ENCODE measurements at places on chromosomes 6 and 20.
A peak's percentile ranks its signal among the peaks of the same experiment; 100 is the strongest.

GRCh38 chr6:54737247-54737646 lies 109.3 kb upstream of the FAM83B start:
- no peak for DNase-seq

DNA sequence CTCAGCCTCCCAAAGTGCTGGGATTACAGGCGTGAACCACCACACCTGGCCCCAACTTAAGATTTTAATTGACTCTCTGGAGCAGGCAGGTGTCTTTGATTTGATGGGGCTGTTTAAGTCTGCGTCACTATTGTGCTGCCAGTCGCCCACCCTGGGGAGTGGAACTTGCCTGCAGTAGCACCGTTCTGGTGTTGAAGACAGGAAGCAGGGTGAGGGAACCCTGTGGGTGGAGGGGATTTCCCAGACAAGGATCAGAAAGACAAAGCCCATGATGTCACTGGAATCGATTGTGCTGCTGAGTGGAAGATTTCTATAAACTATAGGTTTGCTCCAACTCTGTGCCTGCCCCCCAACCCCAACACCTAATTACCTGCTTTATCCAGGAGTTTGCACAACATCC lies 11.0 kb downstream of the ALDH8A1 start:
- no peak for DNase-seq

- peak; percentile 58 for DNase-seq
Measured at GRCh38 chr6:170018936-170019817, 267.8 kb downstream of the ERMARD start.

- no peak for DNase-seq
Measured at GRCh38 chr6:191487-192312, 100.6 kb upstream of the DUSP22 start.

DNA sequence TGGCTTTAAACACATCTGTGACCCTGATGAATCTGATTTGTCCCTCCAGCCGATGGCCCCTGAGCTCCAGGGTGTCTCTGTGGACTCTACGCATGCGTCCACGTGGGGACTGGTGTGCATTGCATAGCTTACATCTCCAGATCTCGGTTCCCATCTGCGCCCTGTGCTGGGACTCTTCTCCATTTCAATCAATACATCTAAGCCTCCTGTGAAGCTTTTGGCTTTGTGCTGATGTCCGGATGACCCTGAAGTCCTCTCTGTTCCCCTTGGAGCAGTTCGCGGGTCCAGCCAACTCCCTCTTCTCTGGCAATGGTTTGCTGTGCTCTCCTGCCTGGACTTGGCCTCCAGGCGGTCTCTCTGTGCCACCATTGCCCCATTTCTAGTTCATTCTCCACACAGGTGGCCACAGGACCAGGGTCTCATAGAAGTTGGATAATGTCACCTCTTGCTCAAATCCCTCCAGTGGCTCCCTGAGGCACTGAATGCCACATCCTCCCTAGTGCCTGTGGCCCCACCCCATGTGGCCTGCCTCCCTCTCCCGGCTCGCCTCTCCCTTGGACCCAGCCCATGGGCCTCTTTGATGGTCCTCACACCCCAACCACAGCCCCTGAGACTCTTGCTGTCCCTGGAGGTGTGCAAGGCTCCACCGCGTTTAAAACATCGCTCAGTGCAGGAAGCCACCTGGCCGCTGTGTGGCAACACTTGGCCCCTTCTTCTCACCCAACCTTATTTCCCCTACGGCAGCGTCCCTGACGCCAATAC lies 155.4 kb downstream of the SYCP2 start:
- DNase-seq = no peak

- no peak for DNase-seq
Measured at GRCh38 chr6:80227545-80228105, 121.2 kb downstream of the BCKDHB start.

GRCh38 chr20:43375591-43375990 lies 82.1 kb upstream of the SRSF6 start:
- DNase-seq = no peak

DNA sequence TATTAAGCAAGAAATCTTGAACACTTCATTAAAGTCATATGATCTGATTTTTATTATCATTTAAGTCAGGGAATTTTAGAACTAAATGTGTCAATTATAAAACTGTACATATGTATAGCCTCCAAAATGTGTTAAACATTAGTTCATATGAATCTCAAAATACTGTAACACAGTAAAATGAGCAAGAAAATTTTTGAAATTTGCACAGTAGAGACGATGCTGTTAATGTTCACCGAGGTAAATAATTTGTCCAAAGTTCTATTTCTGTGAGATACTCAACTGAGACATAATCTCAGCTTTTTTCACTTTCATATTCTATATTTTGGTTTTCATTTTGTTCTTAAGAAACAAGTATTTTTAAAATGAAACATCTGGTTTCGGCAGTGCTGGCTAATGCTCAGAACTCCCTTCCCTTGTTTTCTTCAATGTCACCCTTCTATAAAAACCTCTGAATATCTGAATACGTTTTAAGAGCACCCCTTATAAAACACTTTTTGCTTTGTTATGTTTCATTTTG lies 353.1 kb downstream of the LAMA2 start:
- DNase-seq = no peak

DNA sequence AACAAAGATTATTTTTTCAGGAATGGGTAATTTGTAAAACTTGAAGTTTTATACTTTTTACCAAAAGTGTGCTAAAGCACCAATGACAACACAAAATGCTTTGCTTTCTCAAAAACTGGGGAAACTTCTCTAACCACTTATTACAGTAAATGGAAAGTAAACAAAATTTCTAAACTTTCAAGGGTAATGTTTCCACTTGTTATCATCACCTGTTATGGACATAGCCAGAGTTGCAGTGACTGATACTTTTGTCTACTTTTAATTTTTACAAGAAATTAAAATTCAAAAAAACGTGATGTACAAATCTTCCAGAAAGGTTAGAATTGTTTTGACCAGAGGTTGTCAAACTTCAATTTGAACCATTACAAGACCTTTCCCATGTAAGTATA lies 99.9 kb downstream of the JAG1 start:
- DNase-seq = no peak

- no peak for DNase-seq
Measured at GRCh38 chr6:123529843-123530242, 106.9 kb downstream of the TRDN start.

DNA sequence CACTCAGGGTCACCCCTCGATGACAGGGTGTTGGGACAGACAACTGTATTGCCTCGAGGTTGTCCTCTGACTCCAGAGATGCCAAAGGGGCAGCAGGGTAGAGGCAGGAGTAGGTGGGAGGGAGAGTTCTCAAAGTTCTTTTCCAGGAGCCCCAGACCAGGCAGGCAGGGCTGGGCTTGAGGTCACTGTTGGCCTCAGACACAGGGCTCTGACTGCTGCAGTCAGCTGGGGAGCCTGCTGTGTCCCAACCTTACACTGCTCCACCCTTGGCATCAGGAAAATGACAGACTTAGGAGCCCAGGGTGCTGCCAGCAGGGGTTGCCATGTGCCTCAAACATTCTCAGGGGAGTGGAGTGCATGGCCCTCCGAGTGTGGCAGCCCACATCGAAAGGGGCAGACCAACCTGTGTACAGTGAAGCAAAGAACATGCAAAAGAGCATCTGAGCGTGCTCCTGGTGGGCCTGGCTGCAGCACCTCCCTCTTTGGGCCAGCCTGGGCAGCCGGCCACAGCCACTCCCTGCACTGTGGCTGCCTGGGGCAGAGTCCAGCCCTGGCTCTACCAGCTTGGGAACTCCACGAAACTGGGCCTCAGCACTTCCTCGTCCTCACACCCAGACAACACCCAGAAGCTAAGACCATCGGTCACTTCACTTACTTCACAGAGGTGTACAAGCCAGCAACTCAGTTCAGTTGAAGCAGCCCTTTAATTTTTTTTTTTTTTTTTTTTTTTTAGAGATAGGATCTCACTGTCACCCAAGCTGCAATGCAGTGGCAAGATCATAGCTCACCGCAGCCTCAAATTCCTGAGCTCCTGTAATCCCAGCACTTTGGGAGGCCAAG lies 24.0 kb downstream of the C6orf132 start:
- peak; percentile 49 for DNase-seq

DNA sequence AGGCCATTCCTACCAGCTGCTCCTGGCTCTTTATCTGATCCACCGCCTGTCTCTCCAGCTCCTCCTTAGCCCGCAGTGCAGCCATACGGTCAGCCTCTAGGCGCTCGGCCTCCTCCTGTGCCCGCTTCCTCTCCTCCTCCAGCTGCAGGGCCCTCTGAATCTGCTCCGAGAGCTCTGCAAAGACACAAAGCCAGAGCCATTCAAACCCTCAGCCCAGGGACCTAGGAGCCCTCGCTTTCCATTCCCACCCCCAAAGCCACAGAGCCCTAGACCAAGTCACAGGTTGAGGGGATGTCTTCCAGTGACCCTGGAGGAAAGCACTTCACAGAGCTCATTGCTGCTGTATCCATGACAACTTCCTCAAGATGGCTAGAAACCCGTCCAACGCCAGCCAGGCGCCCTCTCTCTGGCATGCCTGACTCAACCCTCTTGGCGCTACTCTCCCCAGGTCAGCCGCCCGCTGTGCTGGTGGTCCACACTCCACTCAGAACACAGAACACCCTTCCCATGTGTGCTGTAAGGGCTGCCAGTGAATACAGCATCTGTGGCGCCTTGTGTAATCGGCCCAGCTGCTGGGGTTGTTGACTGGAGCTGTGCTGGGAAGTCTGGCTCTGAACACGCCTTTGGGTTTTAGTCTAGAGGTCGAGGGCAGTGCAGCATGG lies 49.3 kb downstream of the EZR start:
- peak; percentile 78 for DNase-seq

- DNase-seq = no peak
Measured at GRCh38 chr6:147190556-147190955, 13.7 kb upstream of the STXBP5 start.

- no peak for DNase-seq
Measured at GRCh38 chr20:43942667-43943285, 28.1 kb downstream of the TOX2 start.

DNA sequence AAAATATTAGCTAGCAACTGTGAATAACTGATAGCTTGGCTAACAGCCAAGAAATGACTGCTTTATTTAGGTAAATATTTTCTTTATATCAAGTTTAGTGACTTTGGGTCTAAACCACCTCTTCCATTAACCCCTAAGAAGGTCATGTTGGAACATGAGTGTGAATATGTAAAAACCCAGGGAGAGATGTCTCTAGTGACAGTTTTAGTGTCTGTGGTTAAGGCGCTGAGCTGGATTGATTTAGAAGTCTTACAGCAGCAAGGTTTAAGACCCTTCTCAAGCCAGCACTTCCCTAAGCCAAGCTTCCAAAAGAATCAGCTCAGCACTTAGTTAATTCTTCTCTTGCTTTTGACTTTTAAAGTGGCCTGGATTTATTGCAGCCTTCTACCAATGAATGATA lies 11.4 kb upstream of the SIRT5 start:
- DNase-seq = no peak

GRCh38 chr6:164911873-164912580 lies 397.4 kb downstream of the C6orf118 start:
- no peak for DNase-seq

- DNase-seq = no peak
Measured at GRCh38 chr6:104599821-104600638, 259.7 kb downstream of the HACE1 start.

DNA sequence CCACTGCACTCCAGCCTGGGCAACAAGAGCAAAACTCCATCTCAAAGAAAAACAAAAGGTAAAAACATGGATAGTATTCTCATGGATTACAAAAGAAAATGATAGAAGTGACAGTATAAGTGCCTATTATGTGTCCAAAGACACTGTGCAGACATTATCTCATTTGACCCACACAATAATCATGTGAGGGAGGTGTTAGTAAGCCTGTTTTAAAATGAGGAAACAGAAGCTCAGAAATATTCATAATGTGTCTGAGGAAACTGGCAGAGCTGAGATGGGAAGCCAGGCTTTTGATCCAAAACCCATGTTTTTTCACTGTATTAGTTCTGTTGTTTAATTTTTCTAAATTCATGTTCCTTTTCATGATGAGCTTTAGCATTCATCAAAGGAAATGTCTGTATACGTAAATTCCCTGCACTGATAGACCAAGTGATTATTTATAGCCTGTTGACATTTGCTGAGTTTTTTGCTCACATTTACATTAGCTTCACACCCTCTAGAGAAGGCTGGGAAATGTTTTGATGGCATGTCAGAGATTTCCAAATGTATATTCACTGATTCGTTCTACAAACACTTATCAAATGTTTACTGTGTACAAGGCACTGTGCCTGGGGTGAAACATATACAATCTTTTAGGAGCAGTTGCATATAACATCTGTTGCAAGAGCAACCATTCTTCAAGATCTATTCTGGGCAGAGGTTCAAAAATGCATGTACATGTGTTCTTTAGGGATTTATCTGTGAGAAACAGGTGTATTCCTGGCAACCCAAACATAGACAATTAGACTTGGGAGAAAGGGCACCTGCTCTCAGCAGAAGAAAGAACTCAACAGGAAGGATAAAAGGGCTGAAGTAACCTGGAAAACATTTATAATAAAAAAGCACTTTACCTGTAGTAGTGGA lies 331.5 kb downstream of the SAMD5 start:
- DNase-seq = no peak

GRCh38 chr20:37378785-37379598 lies 33.1 kb downstream of the SRC start:
- DNase-seq = no peak

DNA sequence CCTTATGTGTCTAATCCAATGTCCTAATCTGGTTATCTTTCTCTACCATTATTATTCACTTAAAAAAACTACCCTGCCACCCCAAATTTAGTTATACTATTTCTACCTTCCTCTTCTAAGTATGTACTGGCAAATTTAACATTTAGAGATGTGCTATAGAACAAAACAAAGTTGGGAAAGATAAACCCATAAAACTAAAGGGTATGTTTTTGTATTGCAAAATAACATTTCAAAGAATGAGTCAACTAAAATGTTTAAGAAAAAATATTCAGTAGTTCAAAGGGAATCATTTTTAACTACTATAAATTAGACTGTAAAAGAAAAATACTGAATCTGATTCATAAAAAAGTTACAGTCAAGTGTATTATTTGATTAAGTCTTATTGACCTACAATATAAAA lies 103.0 kb downstream of the LMBRD1 start:
- no peak for DNase-seq

- no peak for DNase-seq
Measured at GRCh38 chr6:42338744-42339222, 112.9 kb downstream of the TRERF1 start.

- DNase-seq = no peak
Measured at GRCh38 chr20:17562804-17563305, 7.0 kb upstream of the DSTN start.

DNA sequence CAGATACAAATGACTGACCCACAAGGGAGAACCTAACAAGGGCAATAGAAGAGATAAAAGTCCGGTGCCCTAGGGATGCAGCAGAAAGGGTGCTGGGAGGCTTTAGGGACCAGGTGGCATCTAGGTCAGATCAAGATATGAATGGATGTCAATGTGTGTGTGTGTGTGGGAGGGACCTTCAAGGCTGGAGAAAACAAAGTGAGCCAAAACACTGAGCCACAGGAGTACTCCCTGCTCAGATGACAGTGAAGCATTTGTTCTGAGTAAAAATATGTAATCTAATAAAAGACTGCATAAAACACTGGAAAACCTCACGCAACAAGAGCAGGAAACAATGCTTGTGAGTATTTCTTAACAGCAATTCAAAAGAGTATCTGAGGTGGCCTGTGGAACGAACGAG lies 28.2 kb downstream of the ZNF337 start:
- DNase-seq = no peak

GRCh38 chr6:25217829-25218228 lies 61.3 kb upstream of the CARMIL1 start:
- no peak for DNase-seq
